Thymus (tissue), 14 donors: ENCODE measurements at places on chromosomes 2 and 18. TPM values are rescaled to one million over a fixed set of nuclear protein-coding genes. Genes with fewer than 3 reads are reported as not detected.

DNA sequence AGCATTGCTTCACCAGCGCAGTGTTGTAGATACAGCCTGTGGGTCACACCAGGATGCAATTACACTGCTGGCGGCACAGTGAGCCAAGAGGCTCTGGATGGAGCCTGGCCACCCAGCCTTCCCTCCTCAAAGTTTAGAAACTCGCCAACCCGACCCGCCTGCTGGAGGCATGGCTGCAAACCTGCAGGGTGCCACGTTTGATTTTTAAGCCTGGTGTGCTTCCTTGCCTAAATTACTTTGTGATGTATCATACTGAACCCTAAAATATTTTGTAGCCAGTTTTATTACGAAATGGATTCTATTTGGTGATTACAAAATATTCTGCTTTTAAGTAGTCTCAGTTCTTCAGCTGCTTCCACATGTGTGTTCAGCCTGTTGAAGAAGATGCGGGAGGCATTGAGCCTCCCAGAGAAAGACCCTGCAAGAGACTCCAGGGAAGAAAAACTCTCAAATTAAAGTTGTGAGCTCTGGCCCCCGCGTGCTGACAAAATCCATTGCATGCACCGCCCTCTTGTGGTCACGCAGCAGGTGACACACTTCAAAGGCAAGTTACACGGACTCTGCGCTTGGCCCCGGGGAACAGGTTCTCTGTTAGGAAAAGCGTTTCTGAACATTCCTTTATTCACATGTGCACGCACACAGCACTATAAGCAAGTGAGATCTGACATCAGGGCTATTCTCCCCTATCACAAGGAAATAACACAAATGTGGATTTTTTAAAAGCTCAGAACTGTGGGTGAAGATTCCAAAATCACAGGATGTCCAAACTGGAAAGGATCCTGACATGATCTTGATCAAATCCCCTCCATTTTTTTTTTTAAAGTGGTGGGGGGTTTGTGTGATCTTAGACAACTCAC lies 63.0 kb upstream of the TWIST2 start:
- DNase-seq: peak; percentile 49
- no peaks in the 10 kb centered on the region for H3K4me1 ChIP-seq
- H3K27ac ChIP-seq: no peak overlapping the region
- H3K4me3 ChIP-seq: no peak overlapping the region

PDE1A gene
- 7.7 TPM for total RNA-seq

GRCh38 chr2:211161236-211161635 lies 604.8 kb downstream of the CPS1 start:
- no peaks in the 10 kb centered on the region for H3K4me1 ChIP-seq
- H3K27ac ChIP-seq: no peak overlapping the region
- H3K36me3 ChIP-seq: no peaks in the 10 kb centered on the region
- no peak for DNase-seq

GRCh38 chr2:196309691-196310090 lies 138.3 kb upstream of the STK17B start:
- H3K36me3 ChIP-seq: no peaks in the 10 kb centered on the region
- no peaks in the 10 kb centered on the region for H3K27me3 ChIP-seq
- H3K27ac ChIP-seq: no peak overlapping the region
- no peaks in the 10 kb centered on the region for H3K4me1 ChIP-seq
- DNase-seq: no peak
- no peak overlapping the region for H3K4me3 ChIP-seq

MDH1B gene
- 1.2 TPM for total RNA-seq

- H3K36me3 ChIP-seq: no peaks in the 10 kb centered on the region
- H3K27me3 ChIP-seq: no peaks in the 10 kb centered on the region
- no peak for DNase-seq
- no peaks in the 10 kb centered on the region for H3K4me1 ChIP-seq
- H3K27ac ChIP-seq: no peak overlapping the region
These were observed 9.2 kb downstream of the SLC39A10 start for GRCh38 chr2:195666113-195666712.

GRCh38 chr2:20433946-20434553 lies 12.8 kb upstream of the RHOB start:
- no peak for DNase-seq
- H3K4me1 ChIP-seq: no peaks in the 10 kb centered on the region

- no peak for DNase-seq
- no peak overlapping the region for H3K4me3 ChIP-seq
- H3K4me1 ChIP-seq: no peaks in the 10 kb centered on the region
- peaks cover 13% of the 10 kb centered on the region for H3K36me3 ChIP-seq
These were observed 36.3 kb downstream of the RTP5 start for GRCh38 chr2:241905716-241906377.

PTCD3 gene
- total RNA-seq: 116 TPM

- no peak overlapping the region for H3K4me3 ChIP-seq
- H3K4me1 ChIP-seq: no peaks in the 10 kb centered on the region
- no peak overlapping the region for H3K27ac ChIP-seq
These were observed 120.3 kb downstream of the PXDN start for GRCh38 chr2:1623906-1624445.

ALPI gene
- total RNA-seq: 0.19 TPM

DNA sequence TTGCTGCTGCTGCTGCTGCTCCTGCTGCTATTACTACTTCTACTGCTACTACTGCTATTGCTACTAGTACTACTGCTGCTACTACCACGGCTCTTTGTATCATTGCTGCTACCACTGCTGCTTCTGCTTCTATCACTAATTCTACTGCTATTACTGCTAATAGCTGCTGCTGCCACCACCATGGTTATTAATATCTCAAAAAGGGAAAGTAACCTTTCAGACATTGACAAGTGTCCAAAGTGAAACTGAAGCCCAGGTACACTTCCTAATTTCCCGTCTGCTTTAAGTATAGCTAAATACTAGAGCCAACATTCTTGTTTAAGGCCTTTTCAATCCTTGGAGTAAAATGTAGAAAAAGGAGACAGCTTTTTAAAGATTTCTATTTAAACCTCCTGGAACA lies 45.4 kb upstream of the EHBP1 start:
- no peak overlapping the region for H3K4me3 ChIP-seq
- no peaks in the 10 kb centered on the region for H3K36me3 ChIP-seq
- DNase-seq: no peak
- H3K4me1 ChIP-seq: no peaks in the 10 kb centered on the region

B3GNT2 gene
- 43.1 TPM for total RNA-seq

- no peaks in the 10 kb centered on the region for H3K27me3 ChIP-seq
- H3K36me3 ChIP-seq: no peaks in the 10 kb centered on the region
- peaks cover 8% of the 10 kb centered on the region for H3K4me1 ChIP-seq
- peak; percentile 46 for DNase-seq
- H3K27ac ChIP-seq: no peak overlapping the region
These were observed 4.7 kb upstream of the STAMBP start for GRCh38 chr2:73823916-73824523.

GRCh38 chr18:47120428-47120827 lies 29.9 kb downstream of the HDHD2 start:
- no peak for DNase-seq
- no peaks in the 10 kb centered on the region for H3K4me1 ChIP-seq
- H3K36me3 ChIP-seq: peaks cover 6% of the 10 kb centered on the region
- no peak overlapping the region for H3K27ac ChIP-seq
- H3K27me3 ChIP-seq: no peaks in the 10 kb centered on the region
- no peak overlapping the region for H3K4me3 ChIP-seq

DNA sequence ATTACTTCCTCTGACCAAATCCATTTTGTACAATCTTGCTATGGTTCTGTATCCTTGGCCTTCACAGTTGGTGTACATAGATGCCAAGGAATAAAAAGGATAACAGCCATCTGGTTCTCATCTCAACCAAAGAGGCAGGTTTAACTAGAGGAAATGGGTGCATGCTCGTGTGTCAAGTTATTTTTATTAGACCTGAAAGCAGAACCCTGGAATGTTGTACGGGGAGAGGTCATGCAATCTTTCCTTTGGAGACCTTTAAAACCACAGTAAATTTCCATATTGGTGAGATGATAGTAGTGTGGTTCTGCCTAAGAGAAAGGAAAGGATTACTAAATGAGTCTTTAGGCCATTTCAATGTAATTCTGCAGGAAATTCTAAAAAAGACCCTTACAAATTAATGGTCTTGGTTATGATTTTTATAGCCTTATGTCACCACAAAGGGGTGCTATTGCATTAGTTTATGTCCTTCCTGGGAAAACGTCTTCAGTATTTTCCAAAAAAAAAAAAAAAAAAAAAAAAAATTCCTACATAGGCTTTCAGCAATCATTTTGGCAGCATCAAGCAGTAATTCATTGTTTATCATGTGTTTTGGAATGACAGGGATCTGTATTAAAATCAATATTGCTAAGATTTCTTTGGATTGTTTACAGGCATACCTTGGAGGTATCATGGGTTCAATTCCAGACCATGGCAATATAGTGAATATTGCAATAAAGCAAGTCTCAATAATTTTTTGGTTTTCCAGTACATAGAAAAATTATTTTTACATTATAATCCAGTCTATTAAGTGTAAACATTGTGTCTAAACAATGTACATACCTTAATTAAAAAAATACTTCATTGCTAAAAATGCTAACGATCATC lies 270.8 kb downstream of the NYAP2 start:
- no peak overlapping the region for H3K4me3 ChIP-seq
- no peaks in the 10 kb centered on the region for H3K27me3 ChIP-seq
- no peaks in the 10 kb centered on the region for H3K4me1 ChIP-seq
- H3K27ac ChIP-seq: no peak overlapping the region

DNA sequence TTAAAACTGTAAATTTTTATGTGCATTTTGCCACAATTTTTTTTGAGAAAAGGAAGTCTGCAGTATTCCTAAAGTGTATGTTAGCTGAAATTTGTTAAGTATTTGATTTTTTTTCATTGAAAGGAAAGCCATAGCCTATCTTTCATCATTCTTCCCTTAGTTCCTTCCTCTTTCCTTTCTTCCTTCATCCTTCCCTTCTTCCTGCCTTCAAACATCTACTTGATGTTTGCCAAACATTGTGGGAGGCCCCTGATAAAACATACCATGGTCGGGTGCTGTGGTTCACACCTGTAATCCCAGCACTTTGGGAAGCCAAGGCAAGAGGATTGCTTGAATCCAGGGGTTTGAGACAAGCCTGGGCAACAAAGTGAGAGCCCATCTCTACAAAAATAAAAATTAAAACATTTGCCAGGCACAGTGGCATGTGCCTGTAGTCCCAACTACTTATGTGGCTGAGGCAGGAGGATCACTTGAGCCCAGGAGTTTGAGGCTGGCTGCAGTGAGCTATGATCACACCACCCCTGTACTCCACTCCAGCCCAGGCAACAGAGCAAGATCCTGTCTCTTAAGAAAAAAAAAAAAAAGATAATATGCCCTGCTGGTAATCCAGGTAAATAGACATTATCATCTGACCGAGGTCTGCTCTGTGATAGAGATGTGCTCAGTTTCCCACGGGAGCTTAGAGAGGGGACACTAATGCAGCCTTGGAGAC lies 278.4 kb upstream of the STON1 start:
- no peaks in the 10 kb centered on the region for H3K36me3 ChIP-seq
- no peaks in the 10 kb centered on the region for H3K27me3 ChIP-seq
- H3K4me3 ChIP-seq: no peak overlapping the region

DNA sequence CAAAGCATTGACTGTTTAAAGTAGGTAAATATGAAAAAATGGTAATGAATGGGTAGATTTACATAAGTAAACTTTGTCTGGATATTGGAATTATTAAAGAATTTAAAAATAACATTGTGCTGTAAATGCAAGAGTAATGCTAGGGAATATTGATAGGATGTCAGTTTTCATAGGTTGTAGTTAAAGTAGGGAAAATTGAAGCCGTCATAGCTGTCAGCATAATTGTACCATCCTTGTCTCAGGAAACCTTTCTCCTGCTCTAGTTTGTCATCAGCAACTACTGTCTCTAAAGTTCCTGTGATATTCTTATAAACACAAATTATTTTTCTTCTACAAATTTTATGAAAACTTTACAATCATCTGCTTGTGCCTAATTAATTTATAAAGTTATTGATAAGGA lies 10.1 kb upstream of the SPAG16 start:
- no peaks in the 10 kb centered on the region for H3K4me1 ChIP-seq
- DNase-seq: no peak
- H3K27ac ChIP-seq: no peak overlapping the region
- no peaks in the 10 kb centered on the region for H3K27me3 ChIP-seq
- H3K4me3 ChIP-seq: no peak overlapping the region

DNA sequence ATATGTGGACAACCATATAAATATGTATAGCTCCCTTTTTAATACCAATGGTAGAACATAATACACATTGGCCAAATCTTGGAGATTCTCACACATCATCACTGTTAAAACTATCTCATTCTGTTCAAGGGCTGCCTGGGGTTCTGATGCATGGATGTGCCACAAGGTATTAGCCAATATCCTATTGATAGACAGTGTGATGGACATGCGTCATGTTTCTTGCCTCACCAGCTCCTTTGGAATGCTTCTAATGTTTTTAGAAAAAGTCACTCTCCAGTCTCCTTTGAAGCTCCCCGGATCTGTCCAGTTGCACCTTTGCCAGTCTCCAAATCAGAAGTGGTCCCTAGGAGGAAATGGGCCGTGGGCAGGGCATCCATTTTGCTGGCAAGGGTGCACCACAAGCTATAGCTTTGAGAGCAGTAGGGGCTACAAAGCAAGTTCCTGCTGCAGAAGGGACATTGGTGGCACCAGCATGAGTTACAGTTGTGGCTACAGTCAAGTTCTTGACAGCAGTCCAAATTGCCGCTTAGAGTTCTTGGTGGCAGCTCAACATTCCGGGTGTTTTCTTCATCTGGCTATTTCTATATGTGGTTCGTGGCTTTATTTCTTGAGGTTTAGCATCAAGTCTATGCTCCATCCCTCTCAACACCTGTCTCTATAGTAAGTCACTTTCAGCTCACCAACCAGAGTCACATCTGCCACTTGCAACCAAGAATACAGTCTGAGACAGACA lies 25.1 kb upstream of the ATRAID start:
- no peak overlapping the region for H3K27ac ChIP-seq
- H3K4me1 ChIP-seq: no peaks in the 10 kb centered on the region
- no peak for DNase-seq
- H3K4me3 ChIP-seq: no peak overlapping the region
- H3K36me3 ChIP-seq: no peaks in the 10 kb centered on the region

HAAO gene
- total RNA-seq: 4.6 TPM

CFAP210 gene
- total RNA-seq: not detected

DNA sequence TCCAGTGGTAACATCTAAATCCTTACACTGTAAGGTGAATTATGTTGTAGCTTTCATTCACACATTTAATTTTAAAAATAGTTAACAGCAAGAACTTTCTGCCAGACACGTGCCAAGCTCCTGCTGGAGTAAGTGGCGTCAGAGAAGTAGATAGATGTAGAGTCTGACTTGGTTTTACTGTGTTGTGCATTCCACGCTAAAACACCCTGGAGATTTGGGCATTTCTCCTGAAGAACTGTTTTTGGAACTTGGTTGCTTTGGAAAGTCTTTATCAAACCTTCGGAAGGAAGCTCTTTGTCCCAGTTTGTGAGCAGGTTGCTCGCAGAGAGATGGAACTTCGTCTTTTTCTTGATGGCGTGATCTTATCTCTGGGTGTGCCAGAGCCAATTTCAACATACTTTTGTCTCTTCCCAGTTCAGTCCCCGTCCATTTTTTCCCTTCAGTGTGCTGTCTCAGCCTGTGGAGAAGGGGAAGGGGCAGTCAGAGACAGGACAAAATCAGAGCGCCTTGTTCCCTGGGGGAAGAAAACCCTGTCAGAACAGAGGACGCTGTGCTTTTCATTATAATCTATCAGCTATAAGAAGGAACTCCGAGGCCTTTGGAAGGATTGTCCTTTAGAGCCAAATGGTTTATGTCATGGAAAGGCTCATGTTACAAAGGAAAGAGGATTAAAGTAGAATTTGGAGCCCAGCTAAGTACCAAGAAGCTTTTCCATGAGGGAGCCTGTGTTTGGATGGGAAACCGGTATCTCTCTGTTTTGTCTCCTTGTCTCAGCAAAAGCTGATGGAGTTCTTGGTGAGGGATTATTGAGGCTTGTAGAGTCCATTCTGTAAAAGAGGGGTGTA lies 18.9 kb downstream of the GRHL1 start:
- H3K36me3 ChIP-seq: no peaks in the 10 kb centered on the region
- H3K4me3 ChIP-seq: no peak overlapping the region
- no peak overlapping the region for H3K27ac ChIP-seq
- peaks cover 26% of the 10 kb centered on the region for H3K4me1 ChIP-seq
